NCI-H2081 (cell line): ENCODE measurements at places on chromosomes 6 and 20.

- no peak for DNase-seq
Measured at GRCh38 chr6:57205550-57206328, 16.4 kb downstream of the RAB23 start.

GRCh38 chr6:15512126-15512525, 150.7 kb downstream of the DTNBP1 start:
- no peak for DNase-seq

DNA sequence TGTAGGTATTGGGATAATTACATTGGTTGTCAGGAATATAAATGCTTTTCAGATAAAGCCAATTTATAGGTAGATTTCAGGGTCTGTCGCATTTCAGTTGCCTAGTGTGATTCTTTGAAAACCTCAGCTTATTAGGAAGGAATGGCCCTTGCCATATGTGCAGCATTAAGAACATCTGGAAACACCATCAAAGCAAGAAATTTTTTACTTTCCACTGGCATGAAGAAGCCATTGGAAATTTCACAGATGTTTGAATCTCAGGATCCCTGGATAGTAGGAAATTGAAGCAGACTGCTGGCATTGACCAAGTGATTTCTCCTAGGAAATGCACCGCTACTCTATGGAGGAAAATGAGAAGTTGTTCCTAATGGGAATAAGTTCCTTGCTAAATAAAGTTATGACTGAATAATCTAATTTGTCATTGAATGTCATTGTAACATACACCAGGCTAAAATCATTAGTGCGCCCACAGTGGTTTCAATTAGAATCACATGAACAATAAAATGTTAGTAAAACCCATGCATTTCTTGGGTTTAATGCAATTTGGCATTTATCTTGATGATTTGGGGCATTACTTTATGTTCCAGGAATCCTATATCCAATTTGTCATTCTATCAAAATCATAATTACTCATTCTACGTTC, 950.1 kb downstream of the EPHA7 start:
- DNase-seq: no peak

- no peak for DNase-seq
Measured at GRCh38 chr20:23358563-23358906, 3.4 kb upstream of the GZF1 start.

DNA sequence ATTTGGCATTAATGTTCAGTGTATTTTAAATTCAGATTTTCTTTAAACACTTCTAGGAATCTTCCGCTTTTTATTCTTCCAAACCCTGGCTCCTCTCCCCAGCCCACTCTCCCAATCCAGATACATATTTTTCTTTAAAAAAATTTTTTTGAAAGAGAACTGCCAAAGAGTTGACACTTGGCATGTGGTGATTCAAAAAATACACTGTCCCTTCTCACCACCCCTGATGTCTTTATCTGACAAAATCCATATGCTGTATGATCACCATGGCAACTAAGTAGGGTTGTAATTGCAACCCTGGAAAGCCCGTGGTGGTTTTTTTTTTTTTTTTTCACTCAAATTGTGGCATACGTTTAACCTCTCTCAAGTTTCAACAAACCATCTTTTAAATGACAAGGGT, 355.8 kb upstream of the SASH1 start:
- no peak for DNase-seq

- DNase-seq: no peak
Measured at GRCh38 chr6:24099181-24099580, 26.8 kb upstream of the NRSN1 start.

DNA sequence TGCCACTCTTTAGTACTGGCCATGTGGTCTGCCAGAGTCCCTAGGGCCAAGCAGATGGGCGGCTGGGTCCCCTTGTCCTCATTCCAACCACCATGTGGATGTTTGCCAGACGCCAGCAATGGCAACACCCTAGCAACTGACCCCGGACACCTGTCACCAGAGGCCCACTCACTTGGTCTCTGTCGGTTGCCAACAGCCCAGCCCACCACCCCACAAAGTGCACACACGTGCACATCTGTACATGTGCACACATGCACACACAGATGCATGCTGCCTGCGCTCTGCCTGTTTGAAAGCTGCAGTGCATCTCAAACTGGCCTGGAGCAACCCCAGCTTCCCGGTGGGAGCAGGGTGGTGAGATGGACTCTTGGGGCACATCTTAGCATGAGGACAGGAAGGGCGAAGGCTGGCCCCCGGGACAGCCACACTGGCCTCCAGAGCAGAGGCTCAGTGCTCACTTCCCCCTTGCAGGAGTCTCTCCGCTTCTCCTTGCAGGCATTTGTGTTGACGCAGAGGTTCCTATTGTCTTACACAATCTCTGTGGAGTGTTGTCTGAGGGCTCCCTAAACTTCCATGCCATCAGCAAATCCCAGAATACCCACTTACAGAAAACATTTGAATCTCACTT, 54.0 kb downstream of the PSMG4 start:
- DNase-seq: no peak

- DNase-seq: no peak
Measured at GRCh38 chr6:2558861-2559801, 191.6 kb downstream of the MYLK4 start.

GRCh38 chr6:139927236-139927635, 552.8 kb upstream of the CITED2 start:
- DNase-seq: no peak

GRCh38 chr20:50288128-50288623, 97.5 kb downstream of the CEBPB start:
- DNase-seq: no peak
